Stimulated activated CD8-positive, alpha-beta memory T cell treated with anti-CD3 and anti-CD28 coated beads, Interleukin-4, amount 100 ng/mL, for 48 hours (primary cell): ENCODE measurements at places on chromosomes 3 and 15.
A peak's percentile ranks its signal among the peaks of the same experiment; 100 is the strongest.

GRCh38 chr15:39728845-39729244 is 53.8 kb downstream of the FSIP1 start:
- no peak for DNase-seq

- DNase-seq = no peak
These were observed 153.2 kb upstream of the THBS1 start for GRCh38 chr15:39427705-39428104.

GRCh38 chr3:129061888-129062834 is 1.6 kb downstream of the GP9 start:
- no peak for DNase-seq

DNA sequence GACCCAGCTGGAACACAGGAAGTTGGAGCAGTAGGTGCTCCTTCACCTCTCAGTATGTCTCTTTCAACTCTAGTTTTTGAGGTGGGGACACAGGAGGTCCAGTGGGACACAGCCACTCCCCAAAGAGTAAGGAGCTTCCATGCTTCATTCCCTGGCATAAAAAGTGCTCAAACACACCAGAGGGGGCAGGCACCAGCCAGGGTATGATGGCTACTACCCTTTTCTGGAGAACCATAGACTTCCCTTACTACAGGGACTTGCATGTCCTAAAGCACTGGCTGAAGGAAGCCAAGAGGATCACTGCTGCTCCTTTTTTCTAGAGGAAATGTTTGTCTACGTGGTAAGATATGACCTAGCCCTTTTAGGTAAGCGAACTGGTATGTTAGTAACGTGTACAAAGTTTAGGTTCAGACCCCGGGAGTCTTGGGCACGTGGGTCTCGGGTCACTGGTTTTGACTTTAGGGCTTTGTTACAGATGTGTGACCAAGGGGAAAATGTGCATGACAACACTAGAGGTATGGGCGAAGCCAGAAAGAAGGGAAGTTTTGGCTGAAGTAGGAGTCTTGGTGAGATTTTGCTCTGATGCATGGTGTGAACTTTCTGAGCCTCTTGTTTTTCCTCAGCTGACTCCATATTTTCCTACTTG is 11.9 kb downstream of the IL17RB start:
- DNase-seq = no peak

DNA sequence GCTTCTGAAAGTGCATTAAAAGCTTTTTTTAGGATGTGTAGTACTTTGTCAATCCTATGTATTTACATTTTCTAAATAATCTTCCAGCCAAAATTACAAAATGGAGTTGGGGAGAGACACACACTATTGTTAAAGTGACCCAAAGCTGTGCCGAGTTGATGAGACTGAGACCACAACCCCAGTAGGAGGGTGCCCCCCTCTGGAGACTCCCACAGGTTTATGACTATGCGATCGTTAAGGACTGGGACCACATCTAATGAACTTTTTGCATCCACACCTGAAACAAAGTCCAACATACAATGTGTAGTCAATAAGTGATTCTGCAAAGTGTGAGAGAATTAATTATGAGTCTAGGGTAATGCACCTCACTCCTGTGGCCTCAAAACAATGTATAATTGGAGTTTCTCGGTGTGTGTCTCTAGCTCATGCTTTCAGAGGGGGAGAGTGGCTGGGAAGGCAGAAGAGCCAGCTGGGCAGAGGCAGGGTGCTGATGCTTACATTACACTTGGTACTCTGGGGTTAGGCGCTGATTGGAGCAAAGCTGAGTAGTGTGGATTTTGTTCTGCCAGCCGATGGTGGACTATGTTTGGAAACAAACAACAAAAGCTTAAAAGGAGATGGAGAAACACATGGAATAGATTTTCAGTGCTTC is 102.8 kb downstream of the KCNH8 start:
- DNase-seq = no peak

DNA sequence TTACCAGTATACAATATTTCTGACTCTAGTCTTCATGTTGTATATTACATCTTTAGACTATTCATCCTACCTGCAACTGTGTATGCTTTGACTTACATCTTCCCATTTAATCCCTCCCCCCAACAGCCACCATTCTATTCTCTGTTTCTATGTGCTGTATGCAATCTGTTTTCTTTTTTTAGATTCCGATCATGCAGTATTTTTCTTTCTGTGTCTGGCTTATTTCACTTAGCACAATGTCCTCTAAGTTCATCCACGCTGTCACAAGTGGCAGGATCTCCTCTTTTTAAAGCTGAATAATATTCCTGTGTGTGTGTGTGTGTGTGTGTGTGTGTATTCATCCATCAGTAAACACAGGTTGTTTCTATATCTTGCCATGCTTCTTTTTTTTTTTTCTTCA is 66.4 kb upstream of the NUDT16 start:
- DNase-seq = no peak

GRCh38 chr3:139355476-139355875 is 11.7 kb downstream of the MRPS22 start:
- DNase-seq = no peak

DNA sequence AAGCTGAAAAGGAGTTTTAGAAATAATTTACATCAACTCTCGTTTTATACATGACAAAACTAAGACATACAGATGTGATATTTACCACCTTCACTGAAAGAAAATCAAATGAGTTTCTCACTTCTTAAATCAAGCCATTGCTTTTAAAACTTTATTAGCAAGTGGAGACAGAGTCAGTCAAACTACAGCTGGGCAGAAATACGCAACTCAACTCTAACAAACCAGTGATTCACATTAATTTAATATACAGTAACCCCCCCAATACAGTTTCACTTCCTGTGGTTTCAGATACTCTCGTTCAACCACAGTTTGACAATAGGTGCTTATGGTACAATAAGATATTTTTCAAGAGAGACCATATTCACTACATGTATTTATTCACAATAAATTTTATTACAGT is 477.1 kb downstream of the MAGI1 start:
- no peak for DNase-seq

GRCh38 chr3:128503164-128503651 is 10.2 kb upstream of the GATA2 start:
- no peak for DNase-seq

GRCh38 chr15:85837881-85838280 is 43.2 kb upstream of the KLHL25 start:
- no peak for DNase-seq

DNA sequence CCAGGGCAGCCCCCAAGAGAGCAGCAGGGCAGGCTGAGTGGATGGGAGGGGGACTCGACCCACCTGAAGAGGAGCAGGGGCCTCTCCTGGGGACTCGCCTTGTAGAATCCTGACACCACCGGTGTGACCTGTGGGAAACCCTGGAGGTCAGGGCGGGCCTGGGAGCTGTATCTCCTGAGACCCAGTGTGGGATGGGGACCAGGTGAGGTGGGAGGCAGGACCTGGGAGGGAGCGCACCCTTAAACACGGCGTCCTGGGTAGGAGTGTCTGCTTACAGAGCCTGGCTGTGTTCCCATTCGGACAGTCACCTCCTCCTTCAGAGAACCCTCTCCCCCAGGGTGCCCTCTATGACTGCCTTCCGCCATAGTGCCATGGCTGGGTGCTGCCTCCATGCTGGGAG is 27.1 kb downstream of the C15orf39 start:
- DNase-seq = no peak

GRCh38 chr15:50051811-50052419 is 67.1 kb downstream of the ATP8B4 start:
- DNase-seq = peak; percentile 31

- no peak for DNase-seq
These were observed 276.0 kb downstream of the UACA start for GRCh38 chr15:70487387-70487740.

GRCh38 chr15:91265416-91265940 is 165.4 kb downstream of the SV2B start:
- DNase-seq = no peak

DNA sequence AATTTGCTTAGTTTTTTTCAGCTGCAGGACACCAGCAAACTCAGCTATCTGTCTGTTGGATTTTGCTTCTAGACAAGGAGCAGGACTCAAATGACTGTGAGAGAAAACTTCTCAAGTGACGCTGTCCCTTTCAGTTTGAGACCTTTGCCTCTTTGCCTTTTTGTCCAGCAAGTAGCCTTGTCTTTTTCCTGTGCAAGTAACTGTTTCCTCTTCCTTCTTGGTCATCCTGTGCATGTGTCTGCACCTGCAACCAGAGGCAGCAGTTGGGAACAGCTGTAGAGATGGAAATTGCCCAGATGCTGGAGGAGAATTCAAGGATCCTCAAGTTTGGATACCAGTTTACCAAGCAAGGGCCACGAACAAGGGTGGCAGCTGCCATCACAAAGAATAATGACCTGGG is 23.3 kb upstream of the TMOD3 start:
- no peak for DNase-seq

GRCh38 chr15:60718661-60719069 is 239.7 kb upstream of the ICE2 start:
- DNase-seq = no peak

GRCh38 chr15:62850791-62851291 is 191.7 kb upstream of the TPM1 start:
- DNase-seq = no peak

GRCh38 chr3:142857056-142857455 is 31.8 kb downstream of the PCOLCE2 start:
- no peak for DNase-seq

DNA sequence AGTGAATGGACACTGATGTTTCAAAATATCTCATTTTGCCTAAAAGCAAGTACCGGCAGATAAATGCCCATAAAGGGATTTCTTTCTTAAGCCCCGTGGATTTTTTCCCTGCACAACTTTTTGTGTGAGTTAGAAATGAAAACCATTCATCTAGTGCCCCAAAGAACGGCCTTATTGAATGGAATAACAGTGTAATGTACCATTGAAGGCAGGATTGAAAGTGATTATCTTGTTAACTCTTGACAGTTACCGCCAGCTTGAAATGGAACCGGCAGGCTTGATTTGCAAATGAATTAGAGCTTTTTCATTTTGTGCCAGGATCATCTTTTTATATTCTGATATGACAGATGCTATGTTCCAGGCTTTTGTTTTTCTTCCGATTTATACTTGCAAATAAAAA is 162.2 kb downstream of the RSRC1 start:
- no peak for DNase-seq

DNA sequence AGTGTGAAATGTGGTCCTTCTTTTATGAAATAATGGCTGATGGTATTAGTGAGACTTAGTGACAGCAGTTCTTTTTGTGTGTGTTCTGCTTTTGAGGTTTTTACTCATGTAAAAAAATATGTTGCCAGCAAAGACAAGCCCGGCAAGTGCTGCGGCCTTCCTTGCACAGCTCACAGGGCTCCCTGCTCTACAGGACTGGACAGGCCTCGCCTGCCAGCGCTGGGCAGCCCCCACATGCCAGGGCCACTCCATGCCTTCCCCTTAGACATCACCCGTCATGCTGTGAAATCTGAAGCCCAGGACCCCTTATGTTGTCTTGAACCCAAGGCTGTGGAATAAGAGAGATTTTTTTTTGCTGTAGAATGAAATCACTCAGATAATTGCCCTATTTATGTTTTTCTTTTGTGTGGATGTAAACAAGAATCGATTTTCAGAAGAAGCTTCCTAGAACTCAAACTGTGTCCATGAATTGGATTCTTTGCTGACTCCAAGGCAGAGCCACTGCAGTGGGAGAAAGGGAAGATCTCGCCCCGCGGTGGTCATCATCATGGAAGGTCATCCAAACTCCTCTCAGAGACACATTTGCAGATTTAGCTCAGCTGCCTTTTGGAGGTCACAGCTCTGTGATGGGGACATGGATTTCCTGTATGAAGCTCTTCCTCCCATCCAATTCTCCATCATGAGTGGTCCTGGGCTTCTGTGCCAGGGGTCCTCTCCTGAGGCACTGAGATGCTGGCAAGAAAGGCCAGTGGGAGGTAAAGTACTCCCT is 150.8 kb downstream of the ATP10A start:
- DNase-seq = no peak

DNA sequence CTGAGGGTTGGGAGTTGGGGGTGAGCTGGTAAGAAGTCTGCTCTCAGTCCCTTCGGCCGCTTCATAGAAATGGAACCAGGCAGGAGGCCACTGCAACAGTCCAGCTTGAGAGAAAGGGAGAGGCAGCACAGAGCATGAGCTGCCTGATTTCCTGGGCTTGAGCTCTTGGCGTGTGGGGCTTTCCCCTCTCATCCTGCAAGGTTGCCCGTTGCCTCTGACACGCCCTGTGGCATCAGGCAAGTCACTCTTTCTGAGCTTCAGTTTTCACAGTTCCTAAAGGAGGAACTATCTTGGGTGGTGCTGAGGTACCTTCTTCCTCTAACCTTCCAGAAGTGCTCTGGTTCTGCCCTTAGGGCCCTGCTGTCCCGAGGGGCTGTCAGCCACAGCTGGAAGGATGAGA is 4.9 kb downstream of the MESP2 start:
- DNase-seq = no peak

GRCh38 chr3:143769616-143770015 is 78.7 kb downstream of the SLC9A9 start:
- no peak for DNase-seq

- DNase-seq = no peak
These were observed 8.3 kb downstream of the ITPR1 start for GRCh38 chr3:4501437-4501836.

GRCh38 chr3:15300323-15301078 is 31.9 kb downstream of the SH3BP5 start:
- no peak for DNase-seq

- DNase-seq = no peak
These were observed 357.5 kb downstream of the CHST2 start for GRCh38 chr3:143476965-143477640.

GRCh38 chr3:14283813-14284438 is 105.3 kb downstream of the LSM3 start:
- no peak for DNase-seq

DNA sequence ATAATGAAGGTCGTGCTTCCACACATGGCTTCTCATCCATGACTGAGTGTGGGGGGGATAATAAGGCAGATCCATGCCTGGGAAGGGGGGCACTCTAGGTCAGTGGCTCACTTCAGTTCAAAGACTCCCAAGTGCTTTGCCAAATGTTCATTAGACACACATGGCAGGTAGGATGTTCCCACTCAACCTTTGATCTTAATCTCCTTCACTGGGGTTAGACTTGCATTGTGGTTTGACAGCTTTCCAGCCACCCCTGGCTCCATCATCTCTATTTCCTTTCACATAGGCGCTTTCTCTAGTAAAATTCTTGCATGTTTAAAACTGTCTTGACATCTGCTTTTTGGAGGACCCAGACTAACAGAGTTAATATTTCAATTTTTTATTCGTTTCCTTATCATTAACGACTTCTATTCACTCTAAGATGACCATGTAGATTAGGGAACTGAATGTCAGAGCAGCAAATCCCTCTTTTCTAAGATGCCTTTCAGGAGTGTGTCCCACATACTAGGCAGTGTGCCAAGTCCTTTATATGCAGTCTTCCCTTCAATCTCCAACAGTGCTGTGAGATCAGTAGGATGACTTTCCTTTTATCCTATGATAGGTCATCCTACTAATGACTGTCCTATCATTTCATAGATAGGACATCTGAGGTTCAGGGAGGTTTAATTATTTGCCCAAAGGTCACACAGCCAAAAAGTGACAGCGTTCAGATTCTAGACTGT is 57.9 kb downstream of the BTD start:
- no peak for DNase-seq

- DNase-seq = no peak
These were observed 97.5 kb downstream of the CFAP20DC start for GRCh38 chr3:58952128-58952917.
